ENCODE measurements at places on chromosomes 2 and 18. TPM values are rescaled to one million over a fixed set of nuclear protein-coding genes. Genes with fewer than 3 reads are reported as not detected.

GRCh38 chr2:86064006-86064405 lies 41.7 kb downstream of the POLR1A start:
- DNase-seq = no peak

GRCh38 chr2:112540906-112541305 lies 1.4 kb upstream of the POLR1B start:
- no peak for DNase-seq

- peak; percentile 81 for DNase-seq
Measured at GRCh38 chr2:100197631-100198153, 55.3 kb upstream of the AFF3 start.

GRCh38 chr2:104938231-104938941 lies 84.5 kb downstream of the POU3F3 start:
- DNase-seq = no peak

- DNase-seq = no peak
Measured at GRCh38 chr18:48519431-48520100, 19.3 kb upstream of the CTIF start.

DNA sequence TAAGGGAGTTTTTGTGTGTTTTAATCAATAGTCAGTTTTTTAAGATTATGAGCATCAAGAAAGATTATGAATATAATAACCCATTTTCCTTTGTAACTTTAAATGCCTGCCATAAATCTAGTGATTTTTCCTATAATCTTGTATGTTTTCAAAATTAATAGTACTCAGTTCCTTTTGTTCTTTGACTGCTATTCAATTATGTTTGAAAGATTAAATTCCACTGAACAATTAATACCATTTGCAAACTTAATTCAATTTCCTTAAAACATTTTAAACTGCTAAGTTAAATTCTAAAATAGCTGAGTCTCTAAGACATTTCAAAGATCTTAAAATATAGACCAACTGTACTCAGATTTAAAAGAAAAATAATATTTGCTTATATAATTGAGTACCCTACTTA lies 1173.9 kb upstream of the TMEFF2 start:
- no peak for DNase-seq

Gene SLC39A6
- total RNA-seq = 33.2 TPM

Gene IGFBP5
- total RNA-seq = 8.9 TPM

GRCh38 chr18:79615586-79615985 lies 64.0 kb upstream of the CTDP1 start:
- no peak for DNase-seq
